Progenitor cell of endocrine pancreas (in vitro differentiated cells): ENCODE measurements at places on chromosomes 1 and 21. TPM values are rescaled to one million over a fixed set of nuclear protein-coding genes. Genes with fewer than 3 reads are reported as not detected.

The PPIH gene
- total RNA-seq: 53.4 and 55.7 TPM in 2 replicates

The FAAP20 gene
- 74.3 and 77.9 TPM in 2 replicates for total RNA-seq

The C1orf116 gene
- total RNA-seq: 31.3 and 31.9 TPM in 2 replicates

The FAM43B gene
- total RNA-seq: 0.10 and 0.16 TPM in 2 replicates

The ITGB2 gene
- total RNA-seq: 0.41 and 0.47 TPM in 2 replicates

The PROK1 gene
- total RNA-seq: not detected in 2 replicates

The PER3 gene
- 2.6 and 2.9 TPM in 2 replicates for total RNA-seq

The TNNI3K gene
- not detected in 2 replicates for total RNA-seq

The CTSS gene
- total RNA-seq: 0.13 and 0.17 TPM in 2 replicates

The PGBD2 gene
- total RNA-seq: 16.0 and 16.6 TPM in 2 replicates

The UBASH3A gene
- total RNA-seq: not detected in 2 replicates

DNA sequence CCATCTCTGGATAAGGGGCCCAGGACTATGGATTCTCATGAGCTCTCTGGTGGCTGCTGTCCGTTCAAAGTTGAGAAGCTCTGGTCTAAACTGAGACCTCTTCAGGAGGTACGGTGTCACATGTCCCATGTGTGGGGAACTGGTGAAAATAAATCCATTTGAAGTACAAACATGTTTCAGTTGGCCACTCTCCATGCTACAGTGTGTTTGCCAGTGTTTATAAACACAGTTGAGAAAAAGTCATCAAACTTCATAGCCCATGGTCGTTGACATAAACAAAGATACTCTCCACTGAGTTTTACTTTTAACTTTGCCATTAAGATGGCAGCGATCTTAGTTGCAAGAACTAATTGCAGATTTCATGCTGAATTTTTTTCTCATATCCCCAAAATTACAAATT, 72.8 kb downstream of the PSMG1 start:
- no peak for DNase-seq

- DNase-seq: no peak
Observed at GRCh38 chr21:44449473-44450363, 5.6 kb upstream of the LRRC3 start.

- no peak for DNase-seq
Observed at GRCh38 chr1:1207571-1207892, 1.1 kb upstream of the TNFRSF18 start.

- peak; percentile 72 for DNase-seq
Observed at GRCh38 chr1:54542120-54542961, 5.7 kb upstream of the ACOT11 start.

GRCh38 chr1:77687519-77687906, 5.1 kb upstream of the ZZZ3 start:
- DNase-seq: peak; percentile 42

DNA sequence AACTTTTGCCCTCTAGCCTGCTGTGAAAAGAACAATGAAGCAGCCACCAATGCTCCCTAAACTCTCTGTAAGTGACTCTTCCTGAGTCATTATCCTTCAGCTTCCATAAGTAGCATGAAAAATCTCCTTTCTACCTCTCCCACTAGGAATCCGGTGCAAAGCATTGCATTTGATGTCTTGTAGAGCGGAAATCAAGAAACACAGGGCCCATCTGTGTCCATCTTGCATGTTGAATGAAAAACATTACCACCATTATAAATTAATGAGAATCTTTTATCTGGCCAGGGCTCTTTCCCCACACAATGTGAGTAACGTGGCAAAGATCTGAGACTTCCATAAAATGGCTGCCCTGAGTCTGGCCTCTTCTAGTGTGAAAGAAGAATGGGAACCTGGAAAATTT, 324.4 kb downstream of the ADGRL2 start:
- no peak for DNase-seq

DNA sequence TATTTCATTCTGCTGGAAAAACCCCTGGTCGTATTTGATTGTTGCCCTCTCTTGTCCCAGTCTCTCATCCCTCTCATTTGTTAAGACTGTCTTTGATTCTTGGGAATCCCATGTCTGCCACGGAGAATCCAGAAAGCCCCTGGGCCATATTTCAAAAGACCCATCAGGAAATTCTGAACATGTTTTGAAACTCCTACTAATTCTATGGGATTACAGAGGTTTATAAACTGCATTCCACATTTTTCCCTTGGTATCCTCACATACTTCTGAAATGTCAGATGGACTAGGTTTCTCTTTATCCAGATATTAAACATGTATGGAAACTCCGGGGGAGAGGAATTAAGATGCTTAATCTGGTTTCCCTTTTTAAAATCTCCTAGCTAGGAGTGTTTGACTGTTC, 80.0 kb downstream of the HUNK start:
- no peak for DNase-seq

- DNase-seq: no peak
Observed at GRCh38 chr1:46298387-46298786, 5.0 kb downstream of the LRRC41 start.

GRCh38 chr1:93743465-93743864, 61.8 kb upstream of the BCAR3 start:
- no peak for DNase-seq

DNA sequence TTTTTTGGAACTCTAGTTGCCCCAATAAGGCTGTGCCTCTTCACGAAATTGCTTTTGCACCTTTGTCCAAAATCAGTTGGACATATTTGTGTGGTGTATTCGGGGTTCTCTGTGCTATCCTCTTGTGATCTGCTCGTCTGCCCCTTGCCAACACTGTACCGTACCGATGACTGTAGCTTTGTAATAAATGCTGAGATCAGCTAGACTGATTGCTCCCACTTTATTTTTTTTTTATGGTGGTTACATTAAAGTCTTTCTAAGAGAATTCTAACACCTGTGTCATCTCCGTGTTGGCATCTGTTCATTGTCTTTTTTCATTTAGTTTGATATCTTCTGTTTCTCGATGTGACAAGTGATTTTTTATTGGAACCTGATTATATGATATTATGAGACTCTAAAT, 94.1 kb downstream of the ADARB1 start:
- no peak for DNase-seq

- DNase-seq: no peak
Observed at GRCh38 chr1:164671323-164671965, 112.5 kb downstream of the PBX1 start.

GRCh38 chr1:209485167-209485566, 98.3 kb upstream of the CAMK1G start:
- DNase-seq: no peak

GRCh38 chr1:62315387-62315786, 3.8 kb downstream of the KANK4 start:
- DNase-seq: no peak

- no peak for DNase-seq
Observed at GRCh38 chr1:73097917-73098316, 815.6 kb upstream of the NEGR1 start.

- peak; percentile 63 for DNase-seq
Observed at GRCh38 chr1:15152318-15153183, 996 bp upstream of the TMEM51 start.

DNA sequence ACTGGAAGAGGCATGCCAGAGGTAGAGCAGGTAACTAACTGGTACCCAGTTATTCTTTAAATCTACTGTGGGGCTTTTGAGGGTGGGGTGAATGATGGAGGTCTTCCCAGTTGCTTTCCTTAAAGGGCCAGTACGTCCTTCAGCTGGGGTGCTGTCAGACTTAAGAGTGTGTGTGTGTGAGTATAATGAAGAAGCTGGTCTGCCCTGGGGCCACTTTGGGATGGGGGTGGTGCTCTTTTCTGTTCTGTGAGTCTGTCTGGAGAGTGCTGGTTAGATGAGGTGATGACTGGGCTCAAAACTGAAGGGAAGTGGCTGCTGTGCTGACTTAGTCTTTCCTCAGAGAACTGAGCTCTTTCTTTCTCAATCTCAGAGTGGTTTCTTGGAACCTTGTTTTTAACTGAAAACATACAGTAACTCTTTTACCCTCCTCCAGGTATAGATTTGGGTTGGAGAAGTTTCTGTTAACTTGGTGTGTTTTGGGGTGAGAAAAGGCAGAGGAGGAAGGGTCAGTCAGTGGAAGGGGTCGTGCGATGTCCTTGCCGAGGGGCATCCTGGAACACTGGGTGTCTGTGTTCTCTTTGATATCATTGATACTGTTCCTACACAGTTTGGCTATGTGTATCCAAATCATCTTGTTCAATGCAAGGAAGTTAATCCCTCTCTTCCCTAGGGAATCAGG, 746 bp downstream of the MACF1 start:
- no peak for DNase-seq

- DNase-seq: no peak
Observed at GRCh38 chr1:21319447-21320407, 29.5 kb upstream of the ECE1 start.

- DNase-seq: no peak
Observed at GRCh38 chr1:115911294-115911693, 65.0 kb upstream of the SLC22A15 start.

DNA sequence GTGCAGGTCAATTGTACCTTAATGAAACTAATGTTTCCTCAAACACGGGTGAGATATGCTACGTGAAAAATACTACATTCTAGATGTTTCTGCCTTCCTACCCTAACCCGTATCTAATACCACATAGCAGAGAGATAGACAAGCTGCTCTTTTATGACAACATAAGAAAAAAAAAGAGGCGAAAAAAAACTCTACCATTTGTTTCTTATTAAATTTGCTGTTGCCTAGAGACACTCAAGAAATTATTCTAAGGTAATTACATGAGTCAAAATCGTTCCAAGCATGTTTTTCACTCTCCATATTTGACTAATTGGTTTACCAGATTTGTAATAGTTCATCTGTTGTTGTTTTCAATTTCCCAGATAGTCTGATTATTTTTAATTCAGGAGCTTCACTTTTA, 27.4 kb downstream of the PALMD start:
- DNase-seq: no peak

DNA sequence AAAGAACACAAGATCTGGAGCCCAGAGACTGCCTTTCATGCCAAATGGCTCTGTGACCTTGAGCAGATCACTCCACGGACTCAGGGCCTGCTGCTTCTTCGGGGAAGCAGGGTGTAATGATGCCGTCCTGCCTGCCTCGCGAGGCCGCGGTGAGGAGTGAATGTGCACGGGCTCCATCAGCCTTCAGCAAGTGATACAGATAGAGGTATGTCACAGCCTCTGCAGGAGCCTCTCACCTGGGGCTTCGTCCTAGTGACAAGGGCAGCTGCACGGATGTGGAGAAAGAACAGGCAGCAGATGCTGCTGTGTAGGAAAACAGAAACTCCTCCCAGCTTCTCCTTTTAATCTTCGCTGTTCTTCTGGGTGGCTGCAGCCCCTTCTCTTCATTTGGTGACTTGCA, 127.5 kb downstream of the KCNN3 start:
- DNase-seq: no peak

DNA sequence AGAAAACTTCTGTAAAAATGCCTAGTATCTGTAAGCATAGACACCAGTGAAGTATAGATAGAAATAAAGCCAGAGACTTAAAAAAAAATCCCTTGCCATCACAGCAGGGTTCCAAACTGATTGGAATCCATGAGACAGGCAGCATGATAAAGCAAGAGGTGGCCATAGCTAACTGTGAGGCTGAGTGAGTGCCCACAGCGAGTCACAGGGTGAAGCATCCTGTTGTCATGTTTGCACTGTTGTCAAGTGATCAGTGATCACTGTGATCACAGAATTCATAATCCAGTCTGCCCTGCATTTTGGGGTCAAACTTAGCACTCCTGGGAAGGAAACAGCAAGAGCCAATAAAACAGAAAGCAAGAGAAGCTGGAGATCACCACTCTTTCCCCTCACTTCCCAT, 33.3 kb downstream of the LRRC8B start:
- no peak for DNase-seq

GRCh38 chr21:41927727-41928409, 25.9 kb downstream of the C2CD2 start:
- DNase-seq: no peak

DNA sequence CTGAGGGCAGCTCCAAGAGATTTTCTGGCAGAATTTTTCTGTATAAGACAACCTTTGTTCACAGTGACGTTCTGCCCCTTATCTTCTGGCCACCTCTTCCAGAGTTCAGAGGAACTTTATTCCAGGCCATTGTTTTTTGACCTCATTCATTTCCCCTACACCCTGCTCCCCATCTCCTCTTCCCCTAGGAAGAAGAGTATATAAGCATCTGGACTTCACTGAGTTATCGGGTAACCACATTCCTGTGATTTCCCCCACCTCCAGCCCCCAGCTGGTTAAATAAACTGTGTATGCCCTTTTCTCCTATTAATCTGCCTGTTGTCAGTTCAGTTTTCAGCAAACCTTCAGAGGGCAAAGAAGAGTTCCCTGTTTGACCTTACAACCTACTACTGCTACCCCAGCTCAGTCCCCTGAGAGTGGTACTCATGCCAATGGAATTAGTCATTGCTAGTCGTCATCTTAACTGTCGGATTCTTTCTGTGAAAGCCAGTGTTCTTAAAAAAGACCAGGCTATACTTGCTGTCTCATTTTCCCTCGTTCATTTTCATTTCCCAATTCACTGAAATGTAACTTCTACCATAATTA, 14.3 kb upstream of the ALG14 start:
- DNase-seq: no peak

GRCh38 chr21:42189431-42189830, 29.5 kb upstream of the ABCG1 start:
- no peak for DNase-seq

GRCh38 chr1:38700077-38700470, 159.5 kb downstream of the RRAGC start:
- no peak for DNase-seq

DNA sequence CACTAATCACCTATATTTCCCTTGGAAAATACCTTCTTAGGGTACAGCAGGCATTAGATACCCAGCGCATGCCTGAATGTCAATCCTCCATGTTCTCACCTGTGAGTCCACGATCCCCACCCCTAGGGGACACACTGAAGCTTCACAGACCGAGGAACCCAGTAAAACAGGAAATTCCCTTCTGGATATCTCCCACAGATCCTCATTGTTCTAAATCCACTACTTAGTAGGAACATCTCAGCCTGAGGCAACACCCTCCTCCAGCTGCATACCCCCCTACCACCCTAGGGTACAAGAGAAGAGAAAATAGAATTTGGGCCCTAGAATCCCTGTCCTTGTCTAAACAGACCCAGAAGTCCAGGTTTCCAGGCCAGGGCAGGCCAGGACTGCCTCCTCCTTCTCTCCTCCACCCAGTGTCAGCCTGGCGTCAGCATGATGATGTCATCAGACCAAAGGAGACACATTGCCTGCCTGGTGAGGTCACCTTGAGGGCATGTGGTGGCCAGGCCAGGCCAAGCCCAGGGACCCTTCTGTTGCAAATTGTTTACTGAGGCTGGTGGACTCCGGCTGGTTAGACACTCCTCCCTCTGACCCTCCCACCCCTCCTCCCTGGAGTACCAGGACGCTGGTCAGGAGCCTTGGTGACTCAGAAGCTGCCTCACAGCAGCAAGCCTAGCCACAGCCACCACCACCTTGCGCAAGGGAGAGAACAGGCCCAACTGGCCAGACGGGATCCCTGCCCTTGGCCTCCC, 6.2 kb downstream of the NECTIN4 start:
- DNase-seq: peak; percentile 52
